ENCODE measurements at places on chromosomes 3 and 15. TPM values are rescaled to one million over a fixed set of nuclear protein-coding genes. Genes with fewer than 3 reads are reported as not detected.

Gene UACA
- polyA plus RNA-seq = 1.1 TPM

Gene P3H2
- polyA plus RNA-seq = not detected

Gene PPP2R3A
- 0.06 TPM for polyA plus RNA-seq

Gene ATP13A5
- not detected for polyA plus RNA-seq

Gene SRGAP3
- 0.24 TPM for polyA plus RNA-seq
